RWPE2 (cell line): ENCODE measurements at places on chromosomes 3 and 15.

- no peak for DNase-seq
Measured at GRCh38 chr15:98160236-98160635, 199.7 kb downstream of the ARRDC4 start.

DNA sequence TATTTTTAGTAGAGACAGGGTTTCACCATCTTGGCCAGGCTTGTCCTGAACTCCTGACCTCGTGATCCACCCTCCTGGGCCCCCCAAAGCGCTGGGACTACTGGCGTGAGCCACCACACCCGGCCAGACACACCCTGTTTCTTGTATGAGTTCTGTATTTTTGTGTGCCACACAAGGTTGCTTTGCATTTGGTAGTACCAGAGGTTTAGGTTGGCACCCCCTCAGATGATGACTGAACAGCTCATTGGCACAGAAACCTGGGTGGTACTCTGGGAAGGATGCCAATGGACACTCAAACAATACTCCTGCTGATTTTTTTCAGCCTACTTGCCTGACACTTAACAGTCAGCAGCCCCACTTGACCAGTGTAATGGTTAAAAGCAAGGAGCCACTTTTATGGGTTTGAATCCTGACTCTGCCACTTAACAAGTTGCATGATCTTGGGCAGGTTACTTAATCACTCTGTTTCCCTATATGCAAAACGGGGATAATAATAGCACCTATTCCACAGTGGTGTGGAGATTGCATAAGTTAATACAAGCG is 39.2 kb upstream of the BCL2A1 start:
- DNase-seq = no peak

GRCh38 chr3:117490716-117491115 is 781.1 kb downstream of the TUSC7 start:
- no peak for DNase-seq

GRCh38 chr3:144109944-144110343 is 138.3 kb downstream of the DIPK2A start:
- DNase-seq = no peak

GRCh38 chr3:142095841-142096240 is 53.5 kb downstream of the TFDP2 start:
- DNase-seq = no peak

DNA sequence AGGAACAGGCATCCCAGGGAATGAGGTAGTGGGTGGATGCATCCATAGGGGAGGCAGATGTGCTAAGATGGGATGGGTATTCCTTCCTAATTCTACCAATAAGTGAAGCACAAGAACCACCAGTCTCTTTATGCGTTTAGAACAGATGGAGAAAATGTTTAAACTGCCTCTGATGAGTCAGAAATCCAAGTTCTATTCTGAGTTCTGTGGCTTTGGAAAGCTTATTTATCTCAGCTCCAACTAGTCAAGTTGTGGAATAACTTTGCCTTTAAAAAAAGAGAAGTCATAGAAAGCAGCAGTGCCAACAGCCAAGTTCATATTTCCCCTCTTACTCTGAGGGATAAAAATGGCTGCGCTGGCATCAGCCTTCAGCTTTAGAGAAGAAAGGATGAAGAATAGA is 761.7 kb downstream of the IGSF11 start:
- no peak for DNase-seq

DNA sequence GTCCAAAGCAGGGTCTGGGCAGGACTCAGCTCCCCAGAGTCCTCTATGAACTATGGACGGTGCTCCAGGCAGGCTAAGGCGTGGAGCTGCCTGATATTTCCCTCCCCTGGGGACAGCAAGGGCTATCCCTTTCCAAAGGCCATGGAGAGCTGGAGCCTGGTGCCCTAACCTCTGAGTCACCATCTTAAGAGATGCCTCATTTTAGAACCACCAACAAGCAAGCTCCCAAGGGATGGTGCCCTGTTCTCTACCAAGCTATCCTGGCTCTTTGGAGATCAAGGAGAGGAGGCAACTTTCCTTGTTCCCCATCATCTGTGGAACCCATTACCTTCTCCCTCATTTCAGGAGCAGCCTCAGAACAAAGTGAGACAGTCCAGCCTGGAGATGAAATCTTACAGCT is 15.7 kb downstream of the STARD5 start:
- DNase-seq = no peak

- no peak for DNase-seq
Measured at GRCh38 chr3:112818289-112818688, 28.4 kb downstream of the CD200R1L start.

GRCh38 chr15:85282504-85283115 is 97.8 kb upstream of the AKAP13 start:
- no peak for DNase-seq

DNA sequence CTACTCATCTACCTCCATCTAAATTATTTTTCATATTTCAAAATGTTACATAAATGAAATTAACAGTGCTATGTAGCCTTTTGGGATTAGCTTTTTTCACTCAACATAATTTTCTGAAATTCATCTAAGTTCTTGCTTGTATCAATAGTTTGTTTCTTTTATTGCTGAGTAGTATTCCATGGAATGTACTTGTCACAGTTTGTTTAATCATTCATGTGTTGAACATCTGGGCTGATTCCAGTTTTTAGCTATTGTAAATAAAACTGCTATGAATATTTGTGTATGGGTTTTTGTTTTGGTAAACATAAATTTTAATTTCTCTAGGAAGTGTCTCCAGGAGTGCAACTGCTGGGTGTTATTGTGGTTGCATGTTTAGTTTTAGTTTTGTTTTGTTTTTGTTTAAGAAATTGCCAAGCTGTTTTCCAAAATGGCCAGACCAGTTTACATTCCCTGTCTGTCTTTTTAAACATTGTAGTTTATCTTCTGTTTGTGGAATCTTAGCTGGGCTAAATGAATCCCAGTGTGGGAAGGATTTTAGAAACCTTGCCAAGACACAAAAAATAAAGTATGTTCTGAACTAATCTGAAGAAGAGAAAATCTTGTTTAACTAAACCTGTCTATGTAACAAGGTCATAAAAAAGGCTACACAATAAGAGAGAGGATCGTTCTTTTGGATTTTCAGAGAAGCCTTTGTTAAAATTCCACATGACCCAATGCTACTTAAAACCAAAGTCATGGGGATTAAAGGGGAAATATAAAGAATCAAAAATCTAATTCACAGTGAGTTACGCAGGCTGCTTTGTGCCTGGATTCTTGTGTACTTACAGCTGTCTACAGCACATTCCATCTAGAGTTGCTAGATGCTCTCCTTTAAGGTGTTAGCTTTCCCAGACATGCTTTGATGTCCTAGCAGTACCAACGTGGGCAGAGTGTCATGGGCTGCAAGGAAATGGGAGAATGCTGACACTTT is 129.2 kb upstream of the SUCLG2 start:
- no peak for DNase-seq

DNA sequence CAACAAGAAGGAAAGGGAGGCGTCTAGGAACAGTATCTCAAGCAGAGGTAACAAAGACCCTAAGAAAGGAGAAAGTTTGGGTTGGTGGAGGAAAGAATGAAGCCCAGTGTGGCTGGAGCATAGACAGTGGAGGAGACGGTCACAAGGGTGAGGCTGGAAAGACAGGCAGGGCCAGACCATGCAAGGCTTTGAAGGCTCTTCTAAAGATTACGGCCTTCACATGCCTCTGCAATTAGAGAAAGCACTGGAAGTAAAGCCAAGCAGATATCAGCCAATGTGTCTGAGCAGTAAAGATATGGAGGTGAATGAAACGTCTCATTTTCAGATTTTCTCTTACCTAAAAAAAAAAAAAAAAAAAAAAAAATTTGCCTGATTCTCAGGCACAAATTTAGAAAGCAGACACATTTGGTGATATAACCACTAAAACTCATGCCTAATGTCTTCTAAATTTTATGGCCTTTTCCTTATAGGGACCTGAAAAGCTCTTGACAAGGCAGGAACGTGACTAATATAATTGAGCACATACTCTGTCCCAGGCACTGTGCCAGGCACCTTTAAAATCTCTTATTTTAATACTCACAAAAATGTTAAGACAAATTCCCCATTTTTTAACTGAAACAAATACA is 184.1 kb downstream of the MECOM start:
- no peak for DNase-seq

- DNase-seq = no peak
Measured at GRCh38 chr3:46500656-46501635, 3.2 kb downstream of the RTP3 start.

GRCh38 chr3:81302045-81302444 is 459.4 kb downstream of the GBE1 start:
- DNase-seq = no peak

DNA sequence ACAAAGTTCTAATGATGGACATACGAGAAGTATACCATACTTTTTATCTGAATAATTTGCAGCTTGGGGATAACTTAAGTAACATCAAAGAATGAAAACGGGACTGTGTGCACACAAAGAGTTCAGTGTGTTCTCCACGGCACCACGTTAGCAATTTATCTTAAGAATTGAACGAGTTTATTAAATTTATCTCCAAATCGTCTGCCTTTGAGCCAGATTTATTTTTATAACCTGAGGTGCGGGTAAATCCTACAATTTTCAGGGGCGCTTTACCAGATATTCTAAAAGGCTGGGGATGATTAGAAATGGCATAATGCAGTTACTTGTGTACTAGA is 3.5 kb downstream of the CHD2 start:
- no peak for DNase-seq

- no peak for DNase-seq
Measured at GRCh38 chr3:113507501-113508067, 7.4 kb downstream of the SPICE1 start.

- DNase-seq = no peak
Measured at GRCh38 chr3:160417311-160417710, 17.9 kb downstream of the SMC4 start.

DNA sequence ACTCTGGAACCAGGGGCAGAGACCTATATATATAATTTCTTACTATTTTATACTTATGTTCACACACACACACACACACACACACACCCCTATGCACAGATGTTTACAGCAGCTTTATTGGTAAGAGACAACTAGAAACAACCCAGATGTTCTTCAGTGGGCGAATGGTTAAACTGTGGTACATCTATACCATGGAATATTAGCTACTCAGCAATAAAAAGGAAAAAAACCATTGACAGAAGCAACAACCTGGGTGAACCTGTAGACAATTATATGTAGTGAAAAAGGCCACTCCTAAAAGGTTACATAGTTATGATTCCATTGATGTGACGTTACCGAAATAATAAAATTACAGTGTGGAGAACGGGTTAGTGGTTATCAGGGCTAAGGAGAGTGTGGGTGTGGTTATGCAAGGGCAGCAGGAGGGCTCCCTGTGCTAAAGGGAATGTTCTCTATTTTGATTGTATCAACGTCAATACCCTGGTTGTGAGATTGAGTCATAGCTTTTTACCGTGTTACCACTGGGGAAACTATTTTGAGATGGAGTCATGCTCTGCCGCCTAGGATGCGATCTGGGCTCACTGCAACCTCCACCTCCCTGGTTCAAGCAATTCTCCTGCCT is 85.5 kb downstream of the FLNB start:
- DNase-seq = no peak

DNA sequence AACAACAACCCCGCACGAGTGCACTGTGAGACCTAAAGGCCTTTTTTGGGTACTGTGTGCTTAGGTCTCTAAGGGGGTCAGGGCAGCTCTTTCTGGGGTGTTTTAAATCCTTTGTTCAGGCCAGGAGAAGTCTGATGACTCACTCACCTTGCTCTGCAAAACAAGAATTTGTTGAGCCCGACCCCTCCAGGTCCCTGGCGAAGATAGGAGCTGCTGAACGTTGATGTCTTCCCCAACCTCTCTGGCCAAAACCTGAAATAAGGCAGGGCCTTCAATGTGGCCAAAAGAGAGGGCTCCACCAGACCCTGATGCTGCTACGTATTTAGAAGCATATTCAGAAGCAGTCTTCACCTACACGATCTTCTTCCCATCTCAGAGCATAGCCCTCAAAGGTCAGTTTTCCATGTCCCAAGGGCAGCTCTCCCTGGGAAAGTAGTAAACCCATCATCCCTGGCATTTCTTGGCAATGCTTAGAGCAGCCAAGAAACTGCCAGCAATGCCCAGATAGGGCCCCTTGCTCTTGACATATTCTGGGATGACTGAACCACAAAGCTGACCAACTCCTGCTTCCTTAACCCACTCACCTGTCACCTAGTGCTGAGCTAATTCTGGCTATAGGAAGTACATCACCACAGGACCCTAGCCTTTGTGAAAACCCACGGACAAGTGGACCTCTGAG is 27.1 kb downstream of the CCDC13 start:
- peak; percentile 31 for DNase-seq

DNA sequence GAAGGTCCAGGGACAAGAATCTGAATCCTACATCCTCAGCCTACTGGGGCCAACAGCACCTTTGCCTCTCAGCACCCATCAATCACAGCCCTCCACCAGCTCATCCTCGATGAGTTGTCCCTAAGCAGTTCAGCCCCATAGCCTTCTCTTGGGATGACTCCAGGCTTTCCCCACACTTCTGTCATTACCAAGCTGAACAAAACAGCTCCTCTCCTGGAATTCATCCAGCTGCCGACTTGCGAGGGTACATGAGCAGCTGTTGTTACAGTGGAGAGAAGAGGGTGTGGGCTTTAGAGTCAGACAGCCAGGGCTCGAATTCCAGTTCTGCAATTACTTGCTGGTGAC is 69.0 kb upstream of the THBS1 start:
- DNase-seq = no peak

DNA sequence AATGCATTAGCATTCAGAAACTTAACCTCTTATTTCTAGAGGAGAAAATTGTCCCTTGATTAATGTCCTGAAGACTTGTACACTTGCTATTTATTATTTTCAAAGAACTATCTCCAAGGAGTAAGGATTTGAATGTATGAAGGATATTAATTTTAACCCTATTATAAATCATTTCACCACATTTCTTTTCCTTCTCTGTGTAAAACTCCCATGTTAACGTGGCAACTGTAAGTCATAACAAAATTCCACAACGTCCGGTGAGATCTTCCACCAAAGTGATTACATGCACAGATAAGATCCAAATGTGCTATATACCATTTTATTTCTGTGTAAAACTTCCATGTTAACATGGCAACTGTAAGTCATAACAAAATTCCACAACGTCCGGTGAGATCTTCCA is 229.1 kb upstream of the ARHGEF26 start:
- no peak for DNase-seq

- no peak for DNase-seq
Measured at GRCh38 chr3:28239108-28239507, 2.3 kb upstream of the CMC1 start.

DNA sequence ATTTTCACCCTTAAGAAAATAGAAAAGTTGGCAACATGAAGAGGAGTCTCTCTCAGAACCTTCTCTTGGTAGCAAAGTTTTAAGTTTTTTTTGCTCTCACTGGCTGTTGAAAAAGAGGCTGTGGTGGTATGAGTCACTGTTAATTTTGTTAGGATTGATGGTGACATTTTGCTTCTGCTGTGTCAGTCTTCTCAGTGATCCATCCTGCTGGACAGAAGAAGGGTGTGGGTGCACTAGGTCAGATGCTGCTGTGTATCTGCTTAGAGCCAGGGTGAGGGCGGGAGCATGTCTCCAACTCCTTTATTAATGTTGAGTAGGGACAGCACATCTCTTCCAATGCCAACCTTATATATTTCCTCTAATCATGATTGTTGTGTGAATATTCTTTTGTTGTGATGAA is 369.5 kb downstream of the FEZF2 start:
- no peak for DNase-seq
